ENCODE measurements at places on chromosomes 16 and 17.

GRCh38 chr16:81779536-81780320 lies 637 bp downstream of the PLCG2 start:
- peak; percentile 54 for DNase-seq

DNA sequence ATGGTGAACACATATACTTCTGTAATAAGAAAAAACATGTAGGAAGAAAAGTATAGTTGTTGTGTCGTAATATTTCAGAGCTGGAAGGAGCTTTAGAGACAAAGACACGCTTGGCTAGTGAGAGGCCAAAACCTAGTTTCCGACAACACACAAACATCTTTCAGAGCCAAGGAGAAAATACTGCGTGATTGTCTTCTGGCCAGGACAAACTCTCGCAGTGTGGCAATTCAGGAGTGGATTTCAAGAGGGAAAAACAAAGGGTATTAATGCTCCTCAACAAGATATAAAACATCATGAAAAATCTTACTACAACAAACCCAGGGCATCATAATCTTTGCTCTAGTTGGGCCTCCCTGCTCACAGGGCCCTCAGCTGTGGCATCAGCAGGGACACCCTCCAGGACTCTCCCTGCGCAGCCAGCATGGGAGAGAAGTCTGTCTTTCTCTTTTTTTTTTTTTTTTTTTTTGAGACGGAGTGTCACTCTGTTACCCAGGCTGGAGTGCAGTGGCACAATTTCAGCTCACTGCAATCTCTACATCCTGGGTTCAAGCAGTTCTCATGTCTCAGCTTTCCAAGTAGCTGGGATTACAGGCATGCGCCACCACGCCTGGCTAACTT lies 66.4 kb downstream of the CYB5B start:
- DNase-seq = no peak

- DNase-seq = peak; percentile 67
Measured at GRCh38 chr16:86044241-86044671, 145.3 kb downstream of the IRF8 start.

- DNase-seq = no peak
Measured at GRCh38 chr16:5917436-5918195, 820.0 kb upstream of the EEF2KMT start.

DNA sequence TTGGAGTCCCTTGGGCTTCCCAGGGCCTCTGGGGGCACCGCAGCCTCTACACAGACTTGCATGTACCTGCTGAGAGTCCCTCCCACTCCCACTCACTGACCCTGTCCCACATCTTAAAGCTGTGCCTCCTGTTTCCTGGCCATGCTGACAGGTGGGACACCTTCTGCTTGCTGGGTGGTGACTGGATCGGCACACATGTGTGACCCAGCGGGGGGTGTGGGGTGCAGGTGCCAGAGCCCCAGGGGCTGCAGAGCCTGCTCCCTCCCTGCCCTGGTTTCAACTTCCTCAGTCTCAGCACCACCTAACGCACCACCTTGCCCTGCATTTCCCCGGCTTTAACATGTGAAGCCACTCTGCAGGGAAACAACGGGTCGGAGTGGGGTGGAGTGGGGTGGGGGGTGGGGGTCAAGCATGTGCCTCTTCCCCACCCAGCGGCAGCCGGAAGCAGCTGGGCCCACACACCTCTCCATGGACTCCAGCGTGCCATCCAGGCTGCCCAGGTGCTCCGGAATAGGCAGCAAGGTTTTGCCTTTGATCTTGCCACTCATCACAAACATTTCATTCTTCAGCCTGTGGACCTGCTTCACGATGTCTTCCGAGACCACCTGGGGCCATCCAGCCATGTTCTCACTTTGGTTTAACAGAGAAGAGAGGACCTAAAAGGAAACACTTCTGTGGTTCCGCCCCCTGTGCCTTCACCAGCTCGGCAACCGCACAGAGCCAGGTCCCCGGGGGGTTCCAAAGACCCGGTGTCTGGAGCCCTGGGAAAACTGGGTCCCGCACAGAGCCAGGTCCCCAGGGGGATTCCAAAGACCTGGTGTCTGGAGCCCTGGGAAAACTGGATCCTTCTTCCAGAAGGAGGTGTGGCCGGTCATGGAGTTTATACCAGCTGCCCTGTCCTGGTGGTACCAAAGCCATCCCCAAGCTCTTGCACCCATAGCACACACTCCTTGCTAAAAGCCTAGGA lies 4.7 kb downstream of the DNAH17 start:
- DNase-seq = no peak

DNA sequence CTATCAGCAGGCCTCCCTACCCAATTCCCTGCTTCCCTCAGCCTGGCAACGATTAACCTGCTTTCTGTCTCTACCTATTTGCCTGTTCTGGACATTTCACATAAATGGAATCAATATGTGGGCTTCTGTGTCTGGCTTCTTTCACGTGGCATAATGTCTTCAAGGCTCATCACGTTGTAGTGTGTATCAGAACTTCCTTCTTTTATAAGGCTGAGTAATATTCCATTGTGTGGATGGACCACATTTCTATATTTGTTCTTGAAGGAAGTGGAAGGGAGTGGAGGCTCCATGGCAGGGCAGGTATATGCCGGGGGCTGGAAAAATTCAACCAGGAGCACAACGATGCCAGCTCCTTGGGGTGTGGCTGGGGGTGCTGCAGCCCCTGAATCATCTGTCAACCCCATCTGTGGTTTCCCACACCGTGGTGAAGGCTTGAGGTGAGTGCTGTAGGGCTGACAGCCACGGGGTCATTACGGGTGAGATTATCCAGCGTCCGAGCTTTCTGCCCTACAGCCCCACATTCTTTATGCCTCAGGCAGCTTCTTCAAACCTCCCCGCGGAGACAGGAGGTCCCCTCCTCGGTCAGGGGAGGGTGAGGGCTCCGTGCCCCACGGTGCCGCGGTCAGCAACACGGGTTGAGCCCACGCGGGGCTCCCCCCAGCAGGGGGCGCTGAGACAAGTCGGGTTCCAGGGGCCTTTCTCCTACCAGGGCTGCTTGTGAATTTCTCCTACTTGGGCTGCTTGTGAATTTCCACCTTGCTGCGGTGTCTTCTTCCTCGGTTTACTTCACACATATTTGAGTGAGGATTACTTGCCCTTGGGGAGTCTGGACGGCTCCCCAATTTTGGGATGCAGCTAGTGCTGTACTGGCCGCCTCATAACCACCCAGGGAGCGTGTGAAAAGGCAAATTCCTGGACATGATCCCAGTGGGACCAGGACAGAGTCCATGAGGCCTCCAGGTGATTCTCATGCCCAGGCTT lies 18.3 kb upstream of the WFIKKN2 start:
- DNase-seq = no peak

GRCh38 chr17:41049110-41049509 lies 2.0 kb upstream of the KRTAP2-1 start:
- DNase-seq = no peak

- DNase-seq = no peak
Measured at GRCh38 chr16:49514073-49514980, 140.7 kb downstream of the C16orf78 start.

GRCh38 chr17:69960755-69961154 lies 114.3 kb upstream of the KCNJ16 start:
- DNase-seq = no peak

DNA sequence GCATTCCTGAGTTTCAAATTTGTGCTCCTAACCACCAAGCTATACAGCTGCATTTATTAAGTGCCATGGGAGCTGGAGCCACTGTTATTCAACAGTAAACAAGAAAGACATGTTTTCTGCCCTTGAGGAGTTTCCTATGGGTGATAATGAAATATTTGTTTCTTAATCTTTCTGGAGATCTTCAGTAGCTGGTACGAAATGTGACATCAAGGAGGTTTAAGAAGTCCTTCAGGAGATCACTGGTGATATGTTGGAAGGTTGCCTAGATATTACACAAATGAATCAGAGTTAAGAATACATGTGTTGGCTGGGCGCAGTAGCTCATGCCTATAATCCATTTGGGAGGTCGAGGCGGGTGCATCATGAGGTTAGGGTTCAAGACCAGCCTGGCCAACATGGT lies 14.9 kb downstream of the RHOT1 start:
- peak; percentile 98 for DNase-seq

- no peak for DNase-seq
Measured at GRCh38 chr17:43877031-43877430, 30.1 kb downstream of the CD300LG start.

DNA sequence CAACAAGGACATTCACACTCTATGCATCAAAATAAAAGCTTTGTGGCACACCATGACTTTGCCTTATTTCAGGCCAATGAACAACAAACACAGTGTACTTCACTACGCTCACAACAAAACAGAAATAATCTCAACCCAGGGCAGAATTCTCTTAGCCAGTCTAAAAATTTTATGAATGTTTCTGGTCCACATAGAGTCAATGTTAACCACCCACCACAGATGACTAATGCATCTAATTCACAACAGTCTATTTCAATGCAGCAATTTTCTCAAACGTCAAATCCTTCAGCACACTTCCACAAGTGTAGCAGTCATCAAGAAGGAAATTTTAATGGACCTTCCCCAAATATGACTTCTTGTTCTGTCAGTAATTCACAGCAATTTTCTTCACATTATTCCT lies 101.7 kb downstream of the CHD9 start:
- DNase-seq = no peak

- peak; percentile 41 for DNase-seq
Measured at GRCh38 chr16:10558305-10558704, 22.1 kb downstream of the EMP2 start.

DNA sequence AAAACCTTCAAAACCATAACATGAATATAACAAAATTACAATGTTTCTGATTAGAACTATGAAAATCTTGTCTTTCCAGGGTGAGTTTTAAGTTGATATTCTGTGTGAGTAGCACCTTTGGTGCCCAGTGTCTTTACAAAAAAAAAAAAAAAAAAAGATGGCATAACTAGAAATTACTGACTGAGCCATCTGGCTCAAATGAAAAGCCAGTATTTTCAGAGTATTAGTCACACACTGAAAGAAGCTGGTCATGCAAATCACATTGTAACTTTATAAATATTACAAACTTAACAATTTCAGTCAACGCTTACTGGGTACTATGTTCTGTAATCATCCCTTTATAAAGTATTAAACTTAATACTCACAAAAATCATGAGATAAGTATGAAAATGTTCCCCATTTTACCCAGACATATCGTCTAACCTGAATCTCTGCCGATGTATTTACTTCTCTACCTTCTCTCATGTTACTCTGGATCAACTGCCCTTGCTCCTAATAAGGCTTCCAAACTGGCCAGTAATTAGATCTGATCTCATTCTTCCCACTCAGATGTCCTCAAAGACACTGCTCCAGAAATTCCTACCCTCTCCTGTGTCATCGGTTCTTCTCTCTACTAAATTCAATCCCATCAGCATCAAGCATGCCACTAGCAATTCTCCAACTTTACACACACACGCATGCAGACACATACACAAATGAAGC lies 25.4 kb downstream of the UBE2G1 start:
- DNase-seq = no peak

DNA sequence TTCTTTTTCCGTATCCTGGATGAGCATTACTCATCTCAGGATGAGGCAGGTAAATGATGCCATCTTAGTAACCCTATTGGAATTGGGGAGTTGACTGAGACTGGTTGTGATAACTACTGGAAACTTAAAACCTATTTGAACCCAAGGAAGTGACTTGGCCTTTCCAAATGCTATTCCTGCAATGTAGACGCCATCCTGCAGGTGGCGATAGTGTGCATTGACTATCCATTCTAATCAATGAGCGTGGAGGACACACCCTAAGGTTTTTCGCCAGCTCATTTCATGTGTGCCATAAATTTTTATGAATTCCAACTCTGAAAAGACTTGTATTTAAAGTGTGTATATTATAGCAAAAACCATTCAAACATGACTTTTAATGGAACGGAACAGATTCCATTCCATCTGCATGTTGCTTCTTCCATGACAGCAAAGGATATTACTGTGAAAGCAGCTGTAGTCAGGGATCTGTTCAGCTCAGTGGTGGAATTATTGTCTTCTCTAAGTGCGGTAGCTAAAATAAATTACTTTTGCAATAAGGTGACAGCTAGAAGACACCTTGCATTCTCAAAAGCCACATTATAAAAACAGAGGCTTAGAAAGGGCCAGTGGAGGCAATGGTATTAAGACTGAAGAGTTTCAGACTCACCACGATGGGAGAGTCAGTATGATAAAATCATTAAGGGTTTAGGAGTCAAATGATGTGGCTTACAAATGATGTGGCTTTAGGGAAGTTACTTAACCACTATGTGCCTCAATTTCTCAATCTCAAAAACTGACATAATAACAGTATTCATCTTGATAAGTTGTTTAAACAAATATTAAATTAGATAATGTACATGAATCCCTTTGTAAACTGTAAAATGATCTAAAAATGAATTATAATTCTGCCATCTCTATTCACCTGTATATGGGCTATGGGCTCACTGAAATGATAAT lies 55.5 kb downstream of the SYT17 start:
- no peak for DNase-seq
